Substantia nigra (tissue), 51 donors: ENCODE measurements at places on chromosomes 16 and 17.

GRCh38 chr17:31549525-31550388 is 158.3 kb downstream of the RAB11FIP4 start:
- peak; percentile 91 for DNase-seq

DNA sequence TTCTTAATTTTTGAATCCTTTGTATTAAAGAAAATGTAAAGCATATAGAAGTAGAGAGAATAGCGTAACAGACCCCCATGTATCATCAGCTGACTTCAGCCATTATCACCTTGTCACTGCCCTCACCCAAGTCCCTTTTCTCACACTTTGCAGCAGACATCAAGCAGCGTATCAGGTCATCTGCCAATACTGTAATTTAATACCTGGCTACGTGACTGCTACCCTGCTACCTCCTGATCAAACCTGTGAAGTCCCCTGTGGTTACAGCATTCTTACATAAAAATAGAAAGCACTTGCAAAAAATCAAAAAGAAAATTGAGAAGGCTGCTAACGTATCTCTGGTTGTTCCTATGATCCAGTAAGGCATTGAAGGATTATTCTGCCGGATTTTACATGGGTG is 96.4 kb downstream of the PLCG2 start:
- DNase-seq: no peak

GRCh38 chr17:38603786-38604478 is 1.8 kb downstream of the SRCIN1 start:
- no peak for DNase-seq

GRCh38 chr16:11370084-11370931 is 25.0 kb downstream of the RMI2 start:
- DNase-seq: no peak
